ENCODE measurements at places on chromosomes 5 and 9.

DNA sequence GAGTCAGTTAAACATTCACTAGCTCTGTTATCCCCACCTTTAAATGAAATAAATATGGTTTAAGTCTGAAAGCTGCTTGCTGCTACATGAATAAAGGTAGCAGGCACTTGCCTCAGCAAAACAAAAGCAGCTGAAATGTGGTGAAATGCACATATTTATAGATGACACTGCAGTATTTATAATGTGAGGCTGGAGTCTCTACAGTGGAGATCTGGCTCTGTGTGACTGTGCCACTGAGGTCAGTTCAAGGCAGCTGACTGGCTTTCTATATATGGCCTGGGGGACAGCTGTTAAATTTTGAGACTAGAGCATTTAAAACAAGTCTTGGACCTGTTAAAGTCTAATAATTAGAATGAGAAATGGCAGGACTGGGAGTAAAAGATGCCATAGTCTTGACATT, 859.6 kb upstream of the SEMA6A start:
- DNase-seq = no peak

- no peak for DNase-seq
Measured at GRCh38 chr5:174518512-174518911, 205.9 kb upstream of the MSX2 start.

DNA sequence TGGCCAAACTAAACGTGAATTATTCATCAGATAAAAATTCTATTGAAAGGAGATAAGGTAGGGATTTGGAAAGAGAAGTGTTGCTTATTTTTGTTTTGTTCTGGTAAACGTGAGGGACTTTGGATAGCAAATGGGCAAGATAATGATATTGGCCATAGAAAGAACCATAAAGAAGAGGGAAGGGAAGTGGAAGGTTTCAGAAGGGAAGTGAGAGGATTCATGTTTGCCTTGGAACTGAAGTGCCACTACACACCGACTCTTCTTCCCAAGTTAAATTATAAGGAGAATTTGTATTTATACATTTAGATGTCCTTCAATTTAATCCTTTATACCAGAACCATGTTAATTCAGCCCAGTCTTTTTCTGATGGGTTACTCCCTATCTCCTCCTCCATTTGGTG, 42.1 kb upstream of the TAF11L2 start:
- DNase-seq = no peak

GRCh38 chr5:33319151-33319550, 121.6 kb upstream of the TARS1 start:
- DNase-seq = no peak

- no peak for DNase-seq
Measured at GRCh38 chr5:107539726-107540330, 130.9 kb downstream of the EFNA5 start.

GRCh38 chr9:38129366-38129765, 60.3 kb upstream of the SHB start:
- DNase-seq = no peak

GRCh38 chr9:33272061-33272460, 7.2 kb downstream of the CHMP5 start:
- no peak for DNase-seq

DNA sequence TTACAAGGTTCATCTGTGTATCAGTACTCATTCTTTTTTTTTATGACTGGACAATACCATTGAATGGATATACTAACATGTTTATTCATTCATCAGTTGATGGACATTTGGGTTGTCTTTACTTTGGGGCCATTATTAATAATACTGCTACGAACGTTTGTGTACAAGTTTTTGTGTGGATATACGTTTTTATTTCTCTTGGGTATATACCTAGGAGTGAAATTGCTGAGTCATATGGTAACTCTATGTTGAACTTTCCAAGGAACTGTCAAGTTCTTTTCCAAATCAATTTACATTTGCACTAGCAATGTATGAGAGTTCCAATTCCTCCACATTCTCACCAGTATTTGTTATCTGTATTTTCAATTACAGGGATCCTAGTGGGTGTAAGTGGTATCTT, 12.0 kb upstream of the LECT2 start:
- DNase-seq = no peak

DNA sequence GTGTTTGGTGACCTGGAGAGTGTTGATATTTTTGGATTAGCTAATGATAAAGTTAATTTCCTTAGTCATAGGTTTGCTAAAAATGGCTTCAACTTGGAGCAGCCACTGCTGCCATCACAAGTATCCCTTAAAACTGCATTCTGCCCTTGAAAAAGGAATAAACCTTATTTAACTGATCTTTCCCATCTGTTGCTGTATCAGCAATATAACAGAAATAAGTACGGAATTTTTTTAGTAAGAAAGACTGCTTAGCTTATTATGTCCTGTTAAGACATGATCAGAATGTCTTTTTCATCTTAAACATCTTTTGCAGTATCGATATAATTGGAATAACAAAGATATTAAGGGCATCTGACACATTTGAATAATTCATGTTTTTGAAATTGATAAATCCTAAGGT, 75.7 kb downstream of the LNPEP start:
- no peak for DNase-seq

GRCh38 chr9:133930682-133931485, 61.2 kb downstream of the VAV2 start:
- DNase-seq = no peak

DNA sequence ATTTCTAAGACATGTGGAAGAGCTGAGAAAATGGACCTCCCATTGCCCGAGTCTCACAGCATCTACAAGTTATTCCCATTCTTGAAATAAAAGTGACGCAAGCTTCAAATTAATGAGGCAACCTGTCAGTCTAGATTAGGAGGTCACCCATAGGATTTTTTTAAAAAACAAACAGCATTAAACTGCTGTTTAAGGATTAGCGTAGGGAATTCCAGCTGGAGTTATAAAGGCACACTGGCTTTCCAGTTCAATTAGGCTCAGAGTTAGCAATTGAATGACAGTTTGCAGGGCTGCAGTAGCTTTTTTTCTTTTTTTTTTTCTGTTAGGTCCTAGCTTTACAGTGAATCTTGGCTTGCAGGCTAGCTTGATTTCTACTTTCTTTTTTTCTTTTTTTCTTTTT, 16.2 kb downstream of the PRKACG start:
- DNase-seq = no peak

- no peak for DNase-seq
Measured at GRCh38 chr5:54621709-54622108, 104.2 kb downstream of the SNX18 start.

DNA sequence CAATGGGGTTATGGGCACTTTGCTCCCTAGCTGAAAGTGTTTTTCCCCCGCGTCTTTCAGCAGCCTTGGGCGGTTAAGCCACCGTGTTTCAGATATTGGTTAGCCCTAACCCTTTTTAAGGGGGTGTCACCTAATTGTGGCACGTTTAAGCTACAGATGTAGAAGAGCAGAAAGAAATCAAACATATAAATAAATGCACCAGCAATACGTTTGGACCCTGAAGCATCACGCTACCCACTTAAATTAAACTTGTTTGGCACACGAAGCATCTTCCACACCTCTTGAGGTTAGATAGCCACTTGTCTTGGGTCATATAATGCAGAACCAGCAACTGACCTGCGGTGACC, 768 bp downstream of the YTHDC2 start:
- DNase-seq = no peak

DNA sequence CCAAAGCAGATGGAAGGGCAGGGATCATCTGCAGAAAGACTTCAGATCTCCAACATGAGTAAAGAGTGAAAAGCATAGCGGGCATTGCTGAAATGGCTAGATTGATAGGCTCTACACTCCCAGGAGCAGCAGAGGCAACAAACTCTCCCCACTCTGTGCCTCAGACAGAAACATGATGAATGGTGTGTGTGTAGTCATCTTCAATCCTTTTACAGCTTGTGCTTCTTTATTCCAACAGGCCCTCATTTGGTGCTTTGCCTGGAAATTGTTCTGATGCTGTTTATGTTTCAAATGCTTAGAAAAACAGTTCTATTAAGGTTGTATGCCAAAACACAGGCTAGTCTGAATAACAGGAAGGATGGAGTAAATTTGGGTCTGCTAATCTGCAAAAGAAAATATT, 176.2 kb downstream of the DMRTA1 start:
- DNase-seq = no peak

DNA sequence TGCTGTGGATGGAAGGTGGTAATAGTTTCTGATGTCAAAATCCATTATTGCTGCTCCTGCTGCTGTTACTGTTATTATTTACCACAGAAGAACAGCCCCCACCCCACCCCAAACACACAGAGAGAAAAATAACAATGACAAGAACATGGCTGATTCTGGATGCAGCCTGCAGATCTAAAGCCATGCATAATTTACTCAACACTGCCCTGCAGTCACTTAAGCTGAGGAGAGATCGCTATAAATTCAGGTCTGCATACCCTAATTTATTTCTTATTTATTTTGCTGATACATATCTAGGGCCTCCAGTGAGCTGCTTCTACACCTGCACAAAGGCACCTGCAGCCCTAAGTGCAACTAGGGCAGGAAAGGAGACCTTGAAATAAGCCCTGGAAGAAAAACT, 132.0 kb downstream of the TRIM32 start:
- DNase-seq = no peak

- no peak for DNase-seq
Measured at GRCh38 chr9:135712613-135713295, 10.8 kb downstream of the KCNT1 start.

DNA sequence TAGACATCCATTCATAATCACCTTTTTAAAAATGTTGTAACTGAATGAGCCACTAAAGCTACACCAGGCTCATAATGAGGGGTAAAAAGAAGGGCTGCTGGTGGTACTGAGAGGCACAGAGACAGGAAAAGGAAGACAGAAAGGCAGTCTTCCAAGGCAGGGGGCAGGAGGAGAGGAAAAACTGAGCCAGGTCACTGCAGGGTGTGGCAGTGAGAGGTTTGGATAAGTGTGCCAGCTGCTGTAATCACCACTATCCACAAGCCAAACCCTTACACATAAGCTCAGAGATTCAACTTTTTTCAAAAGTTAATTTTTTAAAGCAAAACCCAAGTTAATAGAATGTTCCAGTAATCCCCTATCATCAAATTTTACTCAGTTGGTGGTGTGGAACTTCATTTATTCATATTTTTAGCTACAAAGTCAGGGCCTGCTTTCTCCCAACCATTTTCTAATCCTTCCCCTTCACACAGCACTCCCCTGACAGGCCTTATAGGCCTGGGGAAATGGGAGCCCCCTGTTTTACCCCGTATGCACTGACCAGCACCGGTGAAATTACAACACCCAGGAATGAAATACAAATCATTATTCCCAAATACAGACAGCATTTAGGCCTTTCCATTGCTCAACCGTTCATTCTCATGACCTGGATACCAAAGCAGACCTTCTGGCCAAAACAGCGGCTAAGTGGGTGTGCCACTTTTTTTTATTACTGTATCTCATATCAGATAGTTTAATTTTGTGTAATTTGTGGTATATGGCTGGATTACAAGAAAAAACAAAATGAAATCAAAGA, 76.3 kb downstream of the EFNA5 start:
- DNase-seq = no peak

- DNase-seq = no peak
Measured at GRCh38 chr5:61254969-61255555, 77.0 kb upstream of the ZSWIM6 start.

GRCh38 chr9:91193087-91193657, 168.5 kb downstream of the AUH start:
- peak; percentile 46 for DNase-seq

GRCh38 chr5:94470802-94471201, 147.6 kb downstream of the KIAA0825 start:
- no peak for DNase-seq

DNA sequence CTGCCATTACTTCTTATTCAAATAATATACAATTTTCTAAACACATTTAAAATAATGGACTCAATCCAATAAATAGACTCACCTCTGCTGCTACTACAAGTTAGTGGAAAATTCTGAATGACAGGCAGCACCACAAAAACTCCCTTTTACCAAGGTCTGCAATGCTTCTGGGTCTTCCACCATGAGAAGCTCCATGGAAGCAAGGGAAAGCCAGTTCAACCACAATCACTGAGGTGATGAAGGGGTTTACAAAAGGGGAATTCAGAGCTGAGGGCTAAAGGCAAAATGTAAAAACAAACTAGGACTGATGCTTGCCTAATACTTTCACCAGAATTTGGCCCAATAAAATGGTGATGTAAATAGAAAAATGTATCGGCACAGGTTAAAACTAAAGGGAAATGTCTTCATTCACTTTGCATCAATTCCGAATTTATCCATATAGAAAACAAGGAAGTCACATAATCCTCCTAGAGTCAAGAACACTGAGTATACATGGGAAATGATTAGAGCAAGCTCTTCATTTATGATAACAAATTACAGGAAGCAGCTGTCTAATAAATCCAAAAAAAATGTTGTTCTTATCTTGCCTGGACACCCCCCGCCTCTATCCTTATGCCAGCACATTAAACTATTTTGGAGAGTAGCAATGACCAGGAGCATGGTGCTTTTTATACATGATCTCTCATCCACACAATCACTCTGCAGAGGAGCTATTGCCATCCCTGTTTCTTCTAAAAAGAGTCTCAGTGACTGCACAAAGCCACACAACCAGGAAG, 66.3 kb upstream of the NFIB start:
- DNase-seq = no peak

All from occipital lobe (tissue), 3 donors.